ENCODE measurements at places on chromosomes 3 and 15.

GRCh38 chr3:122349171-122349570 is 24.1 kb downstream of the CSTA start:
- DNase-seq = no peak

DNA sequence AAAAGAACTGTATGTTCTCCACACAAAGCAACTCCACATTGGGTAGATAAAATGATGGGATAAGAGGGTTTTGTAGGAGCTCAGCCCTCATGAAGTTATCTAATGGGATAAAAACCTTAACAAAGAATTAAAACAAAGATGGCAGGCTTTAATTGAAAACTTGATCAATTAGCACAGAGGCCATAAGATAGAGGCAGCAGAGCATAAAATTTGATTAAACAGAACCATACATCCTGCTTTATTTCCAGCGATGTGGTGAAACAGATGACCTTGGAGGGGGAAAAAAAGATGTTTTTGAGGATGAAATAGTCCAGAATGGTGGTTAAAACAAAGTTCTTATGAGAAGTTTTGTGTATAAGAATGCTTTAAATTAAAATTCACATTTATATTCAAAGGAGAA is 130.9 kb upstream of the ALCAM start:
- DNase-seq = no peak

DNA sequence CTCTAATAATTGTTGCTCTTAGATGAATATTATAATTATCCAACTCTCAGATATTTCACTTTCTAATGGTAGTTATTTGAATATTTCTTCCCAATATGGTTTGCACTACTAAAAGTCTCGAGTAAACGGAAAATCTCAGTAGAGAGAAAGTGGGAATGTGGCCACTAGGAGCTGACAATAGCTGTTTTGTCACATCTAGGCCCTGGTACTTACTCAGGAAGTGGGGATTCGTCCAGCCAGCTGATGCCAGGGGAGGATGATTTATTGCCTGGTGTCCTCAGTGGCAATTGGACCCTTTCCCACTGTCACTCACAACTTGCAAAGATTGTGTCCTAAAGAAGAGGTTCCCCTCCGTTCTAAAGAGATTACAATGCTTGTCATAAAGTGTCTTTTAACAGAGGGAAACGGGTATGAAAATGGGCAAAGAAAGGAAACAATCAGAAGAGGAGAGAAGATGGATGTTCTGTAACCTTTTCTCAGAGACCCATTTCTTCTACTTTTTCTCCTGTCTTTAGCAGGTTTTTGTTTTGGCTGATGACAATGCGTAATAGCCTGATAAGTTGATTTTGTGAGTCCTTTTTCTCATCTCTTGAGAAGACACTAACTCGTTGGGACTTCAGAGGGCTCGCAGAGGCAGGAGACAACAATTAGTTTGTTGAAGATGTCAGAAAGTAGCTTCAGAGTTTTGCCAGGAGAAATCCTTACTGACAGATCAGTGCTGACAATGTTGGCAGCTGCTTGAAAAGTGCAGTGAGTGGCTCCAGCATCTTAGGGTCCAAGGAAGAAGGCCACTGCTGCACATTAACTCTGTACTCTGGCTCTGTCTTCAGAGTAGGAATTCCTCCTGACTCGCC is 320.6 kb downstream of the MECOM start:
- DNase-seq = no peak

- DNase-seq = no peak
These were observed 12.4 kb downstream of the OTOL1 start for GRCh38 chr3:161508852-161509477.

DNA sequence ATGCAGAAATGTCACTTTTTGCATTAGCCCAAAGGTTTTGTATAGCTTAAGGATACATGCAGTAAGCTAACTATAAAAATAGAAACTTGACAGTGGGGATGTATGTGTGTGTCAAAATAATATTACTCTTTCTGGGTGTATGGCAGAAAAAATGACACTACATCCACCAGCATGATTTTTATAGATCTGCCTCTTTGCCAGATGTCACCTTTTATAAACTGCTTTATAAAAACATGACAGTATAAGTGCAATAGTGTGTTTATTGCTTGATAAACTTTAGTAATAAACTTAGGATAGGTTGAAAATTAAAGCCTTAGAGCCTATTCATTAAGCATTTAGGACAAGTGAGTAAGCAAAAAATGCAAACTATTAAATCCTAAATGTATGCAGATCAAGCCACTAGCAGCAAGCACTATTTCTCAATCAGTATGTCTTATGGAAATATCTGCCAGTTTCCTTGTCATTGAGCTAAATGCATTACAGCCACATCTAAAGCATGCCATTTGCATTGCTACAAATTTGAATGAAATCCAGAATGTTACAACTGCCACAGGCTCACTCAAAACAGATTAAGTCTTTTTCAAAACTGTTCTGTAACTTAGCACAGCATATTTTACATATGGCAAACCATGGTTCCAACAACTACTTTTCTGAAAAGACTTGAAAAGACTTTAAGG is 935.0 kb downstream of the FHIT start:
- peak; percentile 85 for DNase-seq

- no peak for DNase-seq
These were observed 234.6 kb downstream of the NAALADL2 start for GRCh38 chr3:175093748-175094147.

DNA sequence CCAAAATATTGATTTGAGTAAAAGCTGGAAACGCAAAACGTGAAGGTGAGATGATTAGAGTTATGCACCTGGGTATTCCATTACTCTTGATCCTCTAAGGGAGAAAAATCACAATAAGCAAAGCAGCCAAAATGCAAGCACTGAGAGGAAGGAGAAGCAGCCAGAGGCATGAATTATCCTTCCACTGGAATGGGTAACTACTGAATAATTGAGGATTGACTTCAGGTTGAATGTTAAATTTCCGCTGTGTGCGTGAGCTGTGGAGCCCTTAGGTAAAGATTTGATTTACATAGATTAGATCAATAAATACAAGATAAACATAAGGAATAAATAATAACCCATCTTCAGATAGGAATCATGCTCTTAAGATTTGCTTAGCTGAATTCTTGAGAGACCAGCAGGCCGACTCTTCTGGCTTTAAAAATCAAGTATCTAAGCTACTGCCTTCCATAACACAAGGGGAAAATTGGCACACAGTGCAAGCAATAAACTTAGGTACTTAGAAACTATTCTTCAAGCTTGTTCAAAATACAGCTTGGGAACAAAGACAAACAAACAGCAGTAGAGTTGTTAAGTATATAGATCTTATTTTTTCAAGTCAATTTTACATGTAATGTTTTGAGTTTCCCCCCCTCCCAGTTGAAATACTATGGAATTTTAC is 1459.5 kb downstream of the ZPLD1 start:
- DNase-seq = no peak

DNA sequence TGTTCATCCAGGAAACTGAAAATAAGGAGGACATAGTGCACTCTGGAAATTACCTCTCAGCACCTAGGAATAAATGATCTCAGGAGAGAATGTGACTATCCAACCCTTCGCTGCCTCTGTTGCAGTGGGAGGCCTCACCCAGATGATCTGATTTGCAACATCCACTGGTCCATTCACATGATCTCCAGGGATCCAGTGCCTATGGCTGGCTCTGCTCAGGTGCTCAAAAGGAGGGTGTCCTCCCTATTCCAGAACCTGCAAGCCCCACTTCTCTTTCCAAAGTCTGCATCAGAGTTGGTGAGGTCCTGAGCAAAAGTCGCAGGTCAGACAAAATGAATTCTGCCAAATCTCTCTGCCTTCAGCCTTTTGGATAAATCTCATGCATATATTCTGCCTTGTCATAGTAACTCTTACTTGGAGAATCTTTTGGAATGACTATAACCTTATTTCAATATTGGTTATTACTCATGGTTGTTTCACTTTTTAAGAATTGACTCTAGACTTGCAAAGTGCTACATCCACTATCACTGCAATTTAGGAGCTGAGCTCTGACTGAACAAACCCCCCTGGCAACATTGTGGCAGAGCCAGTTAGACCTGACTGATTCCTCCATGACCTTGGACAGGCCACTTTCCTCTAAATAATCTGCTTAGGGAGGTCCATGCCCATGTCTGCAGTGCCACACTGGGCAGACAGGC is 295.1 kb downstream of the EPHB1 start:
- no peak for DNase-seq

DNA sequence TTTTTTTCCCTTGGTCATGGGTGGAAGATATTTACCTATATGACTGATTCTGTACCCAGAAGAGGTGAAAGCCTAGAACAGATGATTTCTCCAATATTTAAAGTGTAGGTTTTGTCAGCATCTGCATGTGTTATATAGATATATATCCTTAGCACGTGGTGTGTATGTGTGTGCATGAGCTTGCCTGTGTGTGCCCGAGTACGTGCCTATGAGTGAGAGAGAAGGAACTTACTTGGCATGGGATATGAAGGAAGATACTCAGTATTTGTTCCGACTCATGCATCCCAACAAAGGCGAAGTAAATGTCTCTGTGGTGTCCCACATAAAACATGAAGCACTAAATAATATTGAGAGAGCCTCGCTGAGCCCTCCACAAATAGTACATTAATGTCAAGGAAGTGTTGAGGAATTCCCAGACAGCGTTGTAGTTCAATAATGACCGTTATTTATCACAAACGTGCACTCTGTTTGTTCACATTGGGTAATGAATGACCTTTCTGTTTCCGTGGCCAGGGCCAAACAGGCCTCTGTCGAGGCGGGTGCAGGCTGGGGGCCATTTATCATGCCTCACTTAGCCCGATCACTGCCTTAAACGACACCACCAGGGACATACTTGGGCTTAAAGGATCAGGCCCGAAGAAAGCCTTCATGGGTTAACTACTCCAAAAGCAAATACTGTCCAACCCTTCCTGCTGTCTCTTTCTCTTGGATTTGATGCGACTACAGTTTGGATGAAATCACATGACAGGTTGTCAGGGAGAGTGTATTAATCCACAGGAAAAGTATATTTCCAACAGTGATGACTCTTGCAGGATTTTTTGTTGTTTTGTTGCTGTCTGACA is 267.7 kb downstream of the PTPRG start:
- no peak for DNase-seq

DNA sequence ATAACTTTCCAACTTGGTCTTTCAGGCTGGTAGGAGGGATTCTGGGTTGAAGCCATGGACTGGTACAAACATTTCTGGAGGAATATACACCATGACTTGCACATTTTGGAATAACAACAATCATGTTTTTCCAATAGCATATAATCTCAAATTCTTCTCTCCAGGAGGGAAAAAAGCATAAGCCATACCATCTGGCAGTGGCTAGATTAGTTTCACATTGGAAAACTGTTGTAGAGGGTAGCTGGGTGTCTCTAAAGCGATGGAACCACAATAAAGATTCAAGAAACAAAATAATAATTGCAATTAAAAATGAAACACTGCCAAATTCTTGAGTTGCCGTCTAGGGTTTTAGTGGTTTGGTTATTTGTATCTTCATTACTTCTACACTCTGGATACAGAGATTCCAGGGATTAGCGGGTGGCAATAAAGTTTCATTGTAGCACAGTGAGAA is 278.5 kb upstream of the RASGRP1 start:
- DNase-seq = peak; percentile 88

GRCh38 chr3:13174803-13175135 is 101.5 kb upstream of the IQSEC1 start:
- no peak for DNase-seq

- no peak for DNase-seq
These were observed 181.9 kb upstream of the UBE2E1 start for GRCh38 chr3:23623844-23624243.

- peak; percentile 49 for DNase-seq
These were observed 53.0 kb upstream of the CORO2B start for GRCh38 chr15:68525815-68526214.

- no peak for DNase-seq
These were observed 1.3 kb downstream of the AP2M1 start for GRCh38 chr3:184175981-184176376.

GRCh38 chr15:25700916-25701315 is 162.2 kb downstream of the ATP10A start:
- DNase-seq = no peak

DNA sequence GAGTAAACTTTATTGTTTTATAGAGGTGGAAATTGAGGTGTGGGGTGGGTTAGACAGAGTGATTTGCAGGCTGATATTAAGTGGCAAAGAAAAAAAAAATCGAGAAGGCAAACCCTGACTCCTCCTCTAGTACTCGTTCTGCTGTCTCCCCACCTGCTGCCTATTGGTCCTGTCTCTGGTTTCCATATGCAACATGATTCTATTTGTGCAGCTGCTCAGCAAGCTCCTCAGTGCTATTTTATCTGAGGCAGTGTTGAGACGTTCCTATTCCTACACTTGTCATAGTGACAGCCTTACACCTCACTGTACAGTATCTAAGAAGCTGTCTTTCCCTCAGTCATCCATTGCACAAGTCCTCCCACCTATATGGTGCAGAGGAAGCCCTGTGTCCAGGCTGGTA is 45.1 kb downstream of the RSL24D1 start:
- DNase-seq = no peak

- DNase-seq = no peak
These were observed 17.0 kb downstream of the ACAP2 start for GRCh38 chr3:195425849-195426248.

DNA sequence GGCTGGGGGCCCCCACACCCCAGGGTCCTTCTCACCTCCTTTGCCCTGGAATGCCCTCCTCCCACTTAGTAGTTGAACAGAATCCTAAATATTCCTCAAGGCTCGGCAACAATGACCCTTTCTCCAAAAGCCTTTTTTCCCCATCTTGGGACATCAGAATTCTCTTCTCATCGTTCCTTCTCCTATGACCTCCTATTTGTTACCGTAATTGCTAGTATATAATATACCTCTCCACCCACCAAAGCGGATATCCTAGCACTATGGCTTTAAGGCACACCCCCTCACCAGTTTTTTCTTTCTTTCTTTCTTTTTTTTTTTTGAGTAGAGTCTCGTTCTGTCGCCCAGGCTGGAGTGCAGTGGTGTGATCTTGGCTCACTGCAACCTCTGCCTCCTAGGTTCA is 16.8 kb downstream of the HDAC11 start:
- DNase-seq = no peak

DNA sequence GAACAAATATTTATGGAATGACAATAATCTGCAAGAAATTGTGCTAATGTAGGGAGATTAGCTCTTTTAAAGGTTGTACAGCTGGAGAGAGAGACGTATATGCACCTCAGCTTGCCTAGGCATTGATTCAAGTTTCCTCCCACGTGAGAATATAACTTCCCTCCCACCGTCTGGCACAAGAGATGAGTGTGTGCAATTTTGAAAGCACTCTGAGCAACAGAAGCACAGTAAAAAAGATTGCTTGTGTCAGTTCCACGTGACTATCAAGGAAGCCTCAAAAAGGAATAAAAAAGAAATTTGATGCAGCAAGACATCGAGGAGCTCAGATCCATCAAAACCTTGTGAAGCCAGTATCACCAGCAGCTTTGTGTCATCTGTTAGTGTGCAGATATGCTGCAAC is 435.3 kb downstream of the TUSC7 start:
- DNase-seq = no peak

DNA sequence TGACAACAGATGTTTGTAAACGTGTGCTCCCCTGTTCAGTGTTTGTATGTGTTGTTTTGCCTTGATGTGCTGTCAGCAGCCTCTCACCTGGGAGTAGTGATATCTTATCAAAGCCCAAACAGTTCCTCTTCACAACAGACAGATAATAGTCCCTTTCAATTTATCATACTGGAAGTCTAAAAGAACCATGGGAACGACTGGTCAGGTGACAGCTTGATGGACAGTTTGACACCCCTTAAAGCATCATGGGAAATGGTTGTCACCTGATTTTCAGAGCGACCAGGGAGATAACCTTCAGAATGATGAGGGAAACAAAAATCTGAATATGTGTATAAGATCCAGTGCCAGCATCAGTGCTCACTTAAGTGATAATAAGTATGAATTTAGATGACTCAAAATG is 146.3 kb upstream of the SOX2 start:
- no peak for DNase-seq

GRCh38 chr3:61560517-61561373 is 626 bp upstream of the PTPRG start:
- DNase-seq = peak; percentile 85

- peak; percentile 19 for DNase-seq
These were observed 101.8 kb downstream of the ST8SIA2 start for GRCh38 chr15:92495446-92495845.
